ENCODE measurements at places on chromosomes 12 and 14. TPM values are rescaled to one million over a fixed set of nuclear protein-coding genes. Genes with fewer than 3 reads are reported as not detected.

GRCh38 chr12:2233034-2233433 is 180.2 kb downstream of the CACNA1C start:
- DNase-seq, result no peak

GRCh38 chr12:57772429-57773322 is at the start of gene EEF1AKMT3:
Gene EEF1AKMT3, plus strand, starts transcription at chr12:57772614. Its CDS starts 111 bp downstream, at chr12:57772725.
- peak; percentile 83 for DNase-seq

SIRT4 gene
- 6.2 TPM for total RNA-seq

TMEM253 gene
- 1.1 TPM for total RNA-seq

KLRC2 gene
- 1.8 TPM for total RNA-seq
